Endothelial cell of umbilical vein (primary cell): ENCODE measurements at places on chromosomes 4 and X. TPM values are rescaled to one million over a fixed set of nuclear protein-coding genes. Genes with fewer than 3 reads are reported as not detected.

- no peak for DNase-seq
These were observed 11.6 kb downstream of the CXCL13 start for GRCh38 chr4:77617203-77617602.

DNA sequence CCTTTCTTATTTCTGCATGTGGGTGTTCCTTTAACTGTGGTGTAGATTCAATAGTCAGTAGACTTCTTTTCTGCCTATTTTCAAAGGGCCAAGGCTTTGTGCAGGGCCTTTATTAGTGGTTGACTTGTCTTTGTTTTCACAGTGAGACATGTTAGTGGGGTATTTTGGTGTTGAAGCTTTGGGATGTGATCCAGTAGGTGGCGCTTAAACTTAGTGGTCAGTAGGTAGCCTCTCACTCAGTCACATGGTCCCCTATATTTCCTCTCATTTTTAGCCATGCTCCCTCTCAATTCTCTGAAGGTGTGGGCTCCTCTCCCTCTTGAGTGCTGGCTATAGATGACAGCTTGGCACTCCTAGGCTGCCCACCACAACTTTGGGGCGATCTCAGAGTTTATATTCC is 23.4 kb upstream of the SLC10A7 start:
- peak; percentile 9 for DNase-seq

GRCh38 chr4:125676583-125676982 is 361.8 kb downstream of the FAT4 start:
- DNase-seq, result no peak

DNA sequence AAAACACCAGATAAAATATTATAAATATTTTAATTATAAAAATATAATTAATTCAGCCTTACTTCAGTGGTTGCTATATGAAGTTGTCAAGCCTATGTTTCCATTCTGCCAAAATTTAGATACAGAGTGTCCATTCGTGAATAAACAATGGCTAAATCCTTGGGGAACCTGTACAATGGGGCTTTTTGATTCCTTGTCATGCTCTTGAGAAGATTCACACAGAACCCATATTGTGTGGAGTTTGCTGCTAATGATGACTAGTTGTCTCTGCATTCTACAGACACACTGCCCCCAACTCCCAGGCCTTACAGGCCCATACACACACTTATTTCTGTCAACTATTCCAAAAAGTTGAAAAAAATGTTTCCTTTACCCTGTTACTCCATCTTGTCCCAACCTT is 33.4 kb upstream of the MAGEC2 start:
- no peak for DNase-seq

GLOD5 gene
- not detected in 2 replicates for total RNA-seq
